Aorta (tissue), 5 donors: ENCODE measurements at places on chromosomes 12 and 14. TPM values are rescaled to one million over a fixed set of nuclear protein-coding genes. Genes with fewer than 3 reads are reported as not detected.

Gene LTBR
- 83.1 TPM for total RNA-seq

Gene EGLN3
- 23.9 TPM for total RNA-seq

Gene CCDC88C
- total RNA-seq = 18.4 TPM

Gene ETNK1
- total RNA-seq = 77.6 TPM

Gene ZNF664
- total RNA-seq = 57.7 TPM

Gene TMEM253
- not detected for total RNA-seq

Gene FNTB
- total RNA-seq = 13.2 TPM

GRCh38 chr12:70154960-70155589 is 88.2 kb upstream of the CNOT2 start:
- no peak for DNase-seq

- no peak for DNase-seq
Observed at GRCh38 chr14:61940666-61941420, 178.6 kb downstream of the SNAPC1 start.

GRCh38 chr12:43159506-43159905 is 392.5 kb downstream of the ADAMTS20 start:
- DNase-seq = no peak

DNA sequence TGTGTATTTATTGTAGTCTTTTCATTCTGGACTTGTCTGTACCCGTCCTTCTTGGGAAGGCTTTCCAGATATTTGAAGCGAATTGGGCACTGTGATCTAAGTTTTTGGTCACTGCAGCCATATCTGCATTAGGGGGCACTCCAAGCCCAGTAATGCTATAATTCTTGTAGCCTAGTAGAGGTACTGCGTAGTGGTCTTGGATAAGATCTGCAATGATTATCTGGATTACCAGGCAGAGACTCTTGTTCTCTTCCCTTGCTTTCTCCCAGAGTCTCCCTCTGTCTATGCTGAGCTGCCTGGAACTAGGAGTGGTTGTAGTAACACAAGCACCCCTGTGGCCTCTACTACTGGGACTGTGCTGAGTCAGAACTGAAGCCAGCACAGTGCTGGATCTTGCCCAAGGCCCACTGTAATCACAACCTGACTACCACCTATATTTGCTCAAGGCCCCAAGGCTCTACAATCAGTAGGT is 30.0 kb downstream of the SLC38A2 start:
- no peak for DNase-seq

DNA sequence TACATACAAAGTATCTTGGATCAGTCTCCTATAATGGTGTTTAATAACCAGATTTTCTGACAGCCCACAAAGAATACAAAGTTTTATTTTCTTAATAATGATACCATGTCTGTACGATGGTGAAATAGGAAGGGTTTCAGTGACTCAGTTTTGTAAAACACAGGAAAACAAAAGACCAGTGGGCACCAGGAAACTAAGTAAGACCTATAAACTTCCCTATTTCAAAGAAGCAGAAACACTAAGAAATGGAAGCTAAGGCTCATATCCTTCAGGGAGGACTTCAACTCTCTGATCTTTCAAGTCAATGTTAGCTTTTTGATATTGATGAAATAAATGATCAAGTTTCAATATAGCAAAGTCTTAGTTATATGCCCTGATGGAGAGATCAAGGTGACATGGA is 196.0 kb downstream of the DUSP6 start:
- DNase-seq = no peak

DNA sequence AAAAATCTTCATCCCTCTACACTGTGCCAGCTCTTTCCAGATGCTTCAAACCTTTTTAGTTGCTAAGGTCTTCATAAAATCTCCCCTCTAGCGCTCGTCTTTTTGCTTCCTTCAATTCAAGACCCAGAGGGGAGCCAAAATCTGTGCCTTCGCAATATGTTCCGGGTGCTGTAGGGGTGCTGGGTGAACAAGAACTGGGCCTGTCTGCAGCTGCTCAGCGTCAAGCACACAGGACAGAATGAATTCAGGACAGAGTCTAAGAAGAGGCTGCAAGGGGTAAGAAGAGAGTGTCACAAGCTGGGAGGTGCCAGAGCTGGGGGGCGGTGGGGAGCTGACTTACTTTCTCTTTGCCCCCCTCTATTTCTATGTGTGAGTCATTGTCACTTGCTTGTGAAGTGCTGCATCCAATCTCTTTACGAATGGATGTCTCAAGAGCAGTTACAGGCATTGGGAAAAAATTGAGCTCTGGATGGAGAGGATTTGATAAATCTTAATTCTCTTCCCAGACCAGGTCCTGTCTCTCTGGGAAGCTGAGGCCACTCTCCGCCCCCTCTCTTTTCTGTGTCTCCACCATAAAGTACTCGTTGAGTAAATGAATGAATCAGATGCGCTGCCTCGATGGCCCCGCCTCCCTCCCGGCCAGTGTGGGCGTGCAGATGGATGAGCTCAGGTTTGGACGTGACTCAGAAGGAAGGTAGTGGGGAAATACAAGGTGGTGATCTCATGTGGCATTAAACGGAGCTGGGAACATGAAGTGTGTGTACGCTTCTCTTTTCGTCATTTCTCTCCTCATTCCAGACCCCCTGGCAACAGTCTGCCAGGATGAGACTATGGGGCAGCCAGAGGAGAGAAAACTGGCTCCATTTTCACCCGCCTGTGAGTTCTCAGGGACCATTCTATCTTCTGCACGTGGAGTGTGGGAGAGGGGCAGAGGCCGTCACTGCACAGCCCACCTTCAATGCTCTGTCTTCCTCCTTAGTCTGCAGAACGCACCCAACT is 91.3 kb downstream of the TSPAN9 start:
- DNase-seq = peak; percentile 75

DNA sequence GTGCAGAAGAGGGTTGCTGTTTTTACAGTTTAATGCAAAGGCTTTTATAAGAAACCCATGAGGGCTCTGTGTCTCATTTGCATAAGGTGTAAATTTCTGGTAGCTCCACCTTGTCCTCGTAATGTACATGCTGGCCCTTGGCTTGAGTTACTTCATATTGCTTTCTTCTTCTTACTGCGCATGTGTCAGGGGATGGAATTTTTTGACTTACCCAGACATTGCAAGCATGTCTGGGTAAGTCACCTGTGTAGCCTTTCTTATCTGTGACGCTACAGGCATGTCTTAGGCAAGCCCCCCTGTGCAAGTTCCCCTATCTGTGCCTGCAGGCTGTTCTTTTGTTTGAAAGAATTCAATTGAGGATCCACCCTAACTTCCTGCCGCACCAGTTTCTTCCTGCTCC is 274.2 kb downstream of the ETNK1 start:
- no peak for DNase-seq

DNA sequence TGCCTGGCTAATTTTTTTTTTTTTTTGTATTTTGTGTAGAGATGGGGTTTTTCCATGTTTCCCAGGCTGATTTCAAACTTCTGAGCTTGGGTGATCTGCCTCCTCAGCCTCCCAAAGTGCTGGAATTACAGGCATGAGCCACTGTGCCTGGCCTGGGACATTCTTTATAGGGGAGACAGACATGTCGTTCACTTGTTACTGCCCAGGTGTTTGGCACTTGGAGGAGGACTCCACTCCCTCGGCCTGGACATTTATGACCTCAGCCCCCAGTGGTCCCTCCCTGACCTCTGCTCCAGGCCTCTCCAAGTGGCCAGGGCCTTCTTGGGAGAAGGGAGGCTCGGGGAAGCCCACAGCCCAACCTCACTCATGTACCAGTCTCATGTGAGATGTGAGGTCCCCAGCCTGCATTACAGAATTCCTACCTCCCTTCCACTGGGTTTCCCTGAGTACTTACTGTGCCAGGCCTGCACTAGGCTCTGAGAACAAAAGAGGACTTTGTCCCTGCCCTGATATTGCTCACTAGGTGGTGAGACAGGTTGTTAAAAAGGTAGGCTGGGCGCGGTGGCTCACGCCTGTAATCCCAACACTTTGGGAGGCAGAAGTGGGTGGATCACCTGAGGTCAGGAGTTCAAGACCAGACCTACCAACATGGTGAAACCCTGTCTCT is 9.7 kb upstream of the POP5 start:
- DNase-seq = no peak

- no peak for DNase-seq
Observed at GRCh38 chr12:125329239-125330102, 264.2 kb downstream of the AACS start.

DNA sequence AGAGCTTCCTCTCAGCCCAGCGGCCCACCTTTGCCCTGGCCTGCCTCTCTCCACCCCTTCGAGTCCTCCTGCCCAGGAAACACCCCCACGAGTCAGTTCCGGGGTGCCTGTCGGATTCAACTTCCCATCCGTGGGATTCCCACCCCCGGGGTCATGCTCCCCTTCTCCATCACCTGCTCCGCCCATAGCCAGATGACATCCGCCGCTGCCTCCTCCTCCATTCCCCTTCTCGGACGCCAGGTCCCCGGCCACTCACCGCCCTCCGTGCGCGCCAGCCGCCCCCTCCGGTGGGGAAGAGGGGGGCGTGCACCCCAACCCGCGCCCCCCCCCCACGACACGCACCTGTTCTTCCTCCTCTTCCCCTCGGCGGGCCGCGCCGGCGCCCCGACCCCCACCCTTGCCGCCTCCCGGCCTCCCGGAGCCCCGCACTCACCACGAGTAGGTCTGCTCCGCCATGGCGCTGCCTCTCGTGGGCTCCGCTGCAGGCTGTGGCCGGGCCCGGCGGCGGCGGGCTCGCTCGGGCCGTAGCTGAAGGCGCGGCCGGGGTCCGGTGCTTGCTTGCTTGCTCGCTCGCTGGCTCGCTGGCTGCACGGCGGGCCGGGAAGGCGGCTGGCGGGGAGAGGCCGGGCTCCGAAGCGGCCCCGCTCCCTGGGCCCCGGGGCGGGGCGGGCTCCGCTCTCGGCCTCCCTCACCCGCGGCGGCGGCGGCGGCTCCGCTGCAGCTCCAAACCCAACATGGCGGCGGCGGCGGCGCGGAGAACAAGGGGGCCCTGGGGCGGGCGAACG is 554 bp downstream of the SPPL3 start:
- peak; percentile 86 for DNase-seq

DNA sequence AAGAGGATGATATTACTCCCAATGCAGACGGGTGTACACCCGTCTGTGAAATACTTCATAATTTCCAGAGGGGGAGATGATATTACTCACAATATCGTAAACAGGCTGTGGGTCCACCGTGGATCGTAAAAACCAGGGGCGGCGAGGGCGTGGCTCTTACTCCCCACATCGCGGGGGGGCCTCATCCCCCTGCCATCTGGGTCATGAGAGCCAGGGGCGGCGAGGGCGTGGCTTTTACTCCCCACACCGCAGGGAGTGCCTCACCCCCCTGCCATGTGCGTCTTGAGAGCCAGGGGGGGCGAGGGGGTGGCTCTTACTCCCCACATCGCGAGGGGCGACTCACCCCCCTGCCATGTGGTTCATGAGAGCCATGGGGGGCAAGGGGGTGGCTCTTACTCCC is 86.2 kb upstream of the GNG2 start:
- DNase-seq = no peak

GRCh38 chr14:78519863-78520262 is 349.7 kb downstream of the NRXN3 start:
- DNase-seq = no peak

- DNase-seq = no peak
Observed at GRCh38 chr14:103318750-103319419, 15.2 kb upstream of the EIF5 start.

DNA sequence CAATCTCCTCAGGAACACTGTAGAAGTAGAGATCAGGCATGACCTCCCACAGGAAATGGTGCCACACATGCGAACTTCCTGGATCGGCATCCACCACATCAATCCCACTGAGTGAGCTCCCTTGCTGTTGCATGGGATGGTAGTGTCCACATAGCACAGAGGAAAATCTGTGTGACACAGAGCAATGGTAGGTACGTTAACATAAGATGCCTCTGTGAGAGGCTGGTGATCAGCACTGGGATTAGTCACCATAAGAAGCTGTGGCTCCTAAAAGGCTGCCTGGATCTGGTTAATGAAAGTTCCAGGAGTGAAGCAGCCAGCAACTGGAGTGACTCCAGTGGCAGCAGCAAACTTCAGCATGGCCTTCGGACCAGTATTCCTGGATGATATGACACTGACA is 21.8 kb downstream of the WDHD1 start:
- DNase-seq = no peak

DNA sequence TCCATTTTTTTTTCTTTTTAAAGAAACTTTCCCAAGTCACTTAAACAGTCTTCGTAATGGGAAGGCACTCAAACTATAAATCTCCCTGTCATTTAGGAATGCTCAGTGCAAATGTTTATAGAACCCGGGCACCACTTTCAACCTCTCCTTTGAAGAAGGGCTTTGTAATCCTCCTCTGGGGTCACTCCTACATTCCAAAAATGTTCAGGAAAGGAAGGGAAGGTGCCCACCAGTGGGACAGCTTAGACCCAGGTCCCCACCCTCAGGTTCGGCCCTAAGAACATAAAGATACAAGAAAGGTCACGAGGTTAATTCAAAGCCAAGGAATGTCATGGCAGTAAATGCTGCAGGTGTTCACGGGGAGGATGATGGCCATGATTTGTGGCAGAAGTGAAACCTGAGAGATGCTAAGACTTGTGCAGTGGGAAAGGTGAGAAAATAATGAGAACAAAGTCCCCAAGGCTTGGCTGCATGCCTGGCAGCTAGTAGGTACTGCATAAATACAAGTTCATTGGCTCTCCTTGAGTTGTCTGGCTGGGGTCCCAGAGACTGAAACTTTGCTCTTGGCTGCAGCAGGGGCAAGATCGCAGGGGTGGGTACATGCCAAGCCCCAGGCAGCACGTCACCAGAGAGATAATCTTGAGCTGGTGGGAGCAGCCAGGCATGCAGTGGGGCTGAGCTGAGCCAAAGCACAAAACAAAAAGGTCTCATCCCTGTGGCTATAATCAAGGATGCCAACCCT is 21.1 kb downstream of the KRT18 start:
- no peak for DNase-seq

GRCh38 chr14:99393059-99393655 is 87.5 kb downstream of the SETD3 start:
- no peak for DNase-seq

GRCh38 chr14:103391048-103391447 is 5.8 kb downstream of the MARK3 start:
- DNase-seq = no peak

DNA sequence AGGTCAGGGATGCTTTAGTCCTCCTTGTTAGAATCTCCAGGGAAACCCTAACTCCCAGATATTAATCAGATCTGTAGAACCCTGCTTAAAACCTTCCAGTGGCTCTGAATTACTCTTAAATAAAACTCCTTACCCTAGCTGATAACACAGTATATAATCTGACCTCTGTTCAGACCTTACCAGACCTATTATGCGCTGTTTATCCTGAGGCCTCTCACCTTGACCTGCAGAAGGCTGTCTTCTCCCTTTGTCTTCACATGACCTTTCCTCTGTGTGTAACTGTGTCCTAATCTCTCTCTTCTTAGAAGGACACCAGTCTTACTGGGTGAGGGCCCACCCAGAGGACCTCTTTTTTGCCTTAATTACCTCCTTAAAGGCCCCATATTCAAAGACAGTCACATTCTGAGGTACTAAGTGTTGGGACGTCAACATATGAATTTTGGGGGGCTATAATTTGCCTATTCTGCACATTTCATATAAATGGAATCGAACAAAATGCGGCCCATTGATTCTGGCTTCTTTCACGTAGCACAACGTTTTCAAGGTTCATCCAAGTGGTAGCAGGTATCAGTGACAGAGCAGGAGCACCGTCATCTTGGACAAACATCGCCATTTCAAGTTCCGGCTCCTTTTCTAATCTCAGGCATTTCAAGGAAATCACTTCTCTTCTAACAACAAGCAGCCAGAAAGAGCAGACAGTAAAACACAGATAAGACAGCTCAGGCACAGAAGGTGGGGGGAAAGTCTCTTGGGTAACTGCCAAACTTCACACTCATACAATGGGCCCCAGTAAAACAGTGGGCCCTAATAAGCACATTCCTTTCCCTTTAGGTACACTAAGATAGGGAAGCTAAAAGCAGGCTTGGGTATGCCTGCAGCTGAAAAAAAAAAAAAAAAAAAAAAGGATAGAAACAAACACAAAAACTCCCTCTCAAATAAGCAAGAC is 200.2 kb upstream of the NUDT4 start:
- DNase-seq = no peak

GRCh38 chr14:89574420-89574819 is 157.4 kb upstream of the FOXN3 start:
- DNase-seq = no peak
